CD4-positive, alpha-beta T cell treated with Interferon gamma for 1 hour (primary cell): ENCODE measurements at places on chromosomes 6 and 20.

DNA sequence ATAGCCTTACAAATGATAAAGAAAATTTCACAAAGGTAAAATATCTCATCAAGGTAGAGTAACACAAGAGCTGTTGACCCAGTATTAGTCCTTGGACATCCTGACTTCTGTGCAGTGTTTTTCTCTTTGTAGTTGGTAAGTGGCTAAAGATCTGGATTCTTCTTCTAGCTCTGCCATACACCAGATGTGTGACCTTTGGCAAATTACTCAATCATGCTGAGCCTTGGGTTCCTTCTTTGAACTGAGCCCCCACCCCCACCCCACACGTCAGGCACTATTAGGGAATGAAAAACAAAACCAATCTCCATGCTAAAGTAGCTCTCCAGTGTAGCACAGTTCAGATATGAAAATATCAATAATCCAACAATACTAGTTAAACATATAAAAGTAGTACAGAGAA, 15.1 kb upstream of the TRIM39 start:
- no peak for DNase-seq

GRCh38 chr6:133326584-133326983, 85.4 kb downstream of the EYA4 start:
- no peak for DNase-seq

GRCh38 chr6:45480752-45481415, 103.2 kb upstream of the SUPT3H start:
- no peak for DNase-seq

GRCh38 chr6:162538643-162539064, 188.9 kb downstream of the PRKN start:
- no peak for DNase-seq

- DNase-seq = no peak
Observed at GRCh38 chr6:23656255-23657194, 469.5 kb upstream of the NRSN1 start.

- no peak for DNase-seq
Observed at GRCh38 chr6:79170959-79171358, 63.5 kb downstream of the HMGN3 start.

GRCh38 chr6:167898673-167899311, 72.1 kb downstream of the AFDN start:
- DNase-seq = no peak

- DNase-seq = no peak
Observed at GRCh38 chr20:46214824-46215488, 93.3 kb downstream of the CDH22 start.

GRCh38 chr6:116060572-116061283, at the start of gene FRK:
TSS of gene FRK (minus strand) at chr6:116060891. CDS start at chr6:116060311, 580 bp downstream.
- no peak for DNase-seq

DNA sequence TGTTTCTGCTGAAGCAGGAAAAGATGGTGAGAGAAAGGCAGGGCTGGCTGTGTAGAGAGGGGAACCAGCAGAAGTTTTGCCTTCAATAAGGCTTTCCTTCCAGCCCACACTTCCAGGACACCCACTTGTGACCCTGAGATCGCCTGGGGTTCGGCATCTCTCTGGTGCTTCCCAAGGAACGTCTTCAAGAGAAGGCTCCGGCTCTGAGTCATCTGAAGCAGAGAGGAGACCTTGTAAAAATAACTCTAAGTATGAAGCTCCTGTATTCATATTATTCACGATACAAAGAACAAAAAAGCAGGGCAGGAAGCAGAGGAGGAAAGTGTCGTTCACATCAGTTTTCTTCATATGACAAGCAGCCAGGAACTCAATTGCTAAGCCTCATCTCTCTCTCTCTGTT, 95.4 kb upstream of the MRPS10 start:
- DNase-seq = no peak

DNA sequence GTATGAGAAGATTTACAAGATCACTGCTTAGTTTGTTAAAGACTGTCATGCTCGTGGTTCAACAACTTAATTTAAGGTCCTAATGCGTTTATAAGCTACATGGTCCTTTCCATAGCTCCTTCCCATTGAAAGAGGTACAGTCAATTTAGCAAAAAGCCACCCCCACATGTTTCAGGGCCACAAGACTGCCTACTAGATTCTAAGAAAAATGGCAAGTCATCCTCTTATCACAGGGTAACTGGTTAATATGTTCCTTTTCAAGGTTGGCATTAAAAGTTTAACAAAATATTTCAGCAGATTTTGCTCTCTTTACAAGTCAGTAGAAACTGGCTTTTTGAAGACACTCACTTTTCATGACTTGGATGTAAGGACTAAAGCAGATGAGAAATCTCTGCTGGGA, 15.7 kb downstream of the GSTA3 start:
- no peak for DNase-seq

- DNase-seq = no peak
Observed at GRCh38 chr6:18277237-18278006, 13.1 kb upstream of the DEK start.

- no peak for DNase-seq
Observed at GRCh38 chr20:6583134-6583738, 184.2 kb upstream of the BMP2 start.

DNA sequence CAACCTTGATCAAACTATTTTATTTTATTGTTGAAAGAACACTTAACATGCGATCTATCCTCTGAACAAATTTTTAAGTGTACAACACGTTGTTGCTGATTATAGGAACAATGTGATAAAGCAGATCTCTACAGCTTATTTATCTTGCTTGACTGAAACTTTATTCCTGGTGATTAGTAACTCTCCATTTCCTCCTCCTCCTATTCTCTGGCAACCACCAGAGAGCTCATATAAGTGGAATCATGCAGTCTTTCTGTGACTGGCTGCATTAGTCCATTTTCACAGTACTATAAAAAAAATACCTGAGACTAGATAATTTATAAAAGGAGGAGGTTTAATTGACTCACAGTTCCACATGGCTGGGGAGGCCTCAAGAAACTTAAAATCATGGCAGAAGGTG, 218.1 kb downstream of the LRFN2 start:
- no peak for DNase-seq

DNA sequence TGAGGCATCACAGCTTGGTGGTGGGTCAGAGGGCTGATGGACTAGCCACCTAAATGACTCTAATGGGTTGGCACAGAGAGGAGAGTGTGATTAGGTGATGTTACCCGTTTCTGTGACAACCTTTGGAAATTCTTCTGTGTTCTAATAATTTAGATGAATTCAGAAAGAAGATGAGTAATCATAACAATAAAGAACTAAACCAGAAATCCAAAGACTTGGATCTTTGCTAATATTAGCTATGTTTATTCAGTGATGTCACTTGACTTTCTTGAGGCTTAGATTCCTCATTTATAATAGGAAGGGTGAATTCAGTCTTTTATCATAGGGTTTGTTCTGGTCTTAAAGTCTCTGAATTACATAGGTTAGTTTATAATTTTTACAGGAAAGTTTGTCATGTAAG, 19.9 kb downstream of the CRYBG1 start:
- no peak for DNase-seq

GRCh38 chr20:56352345-56353055, 6.3 kb upstream of the FAM210B start:
- no peak for DNase-seq

DNA sequence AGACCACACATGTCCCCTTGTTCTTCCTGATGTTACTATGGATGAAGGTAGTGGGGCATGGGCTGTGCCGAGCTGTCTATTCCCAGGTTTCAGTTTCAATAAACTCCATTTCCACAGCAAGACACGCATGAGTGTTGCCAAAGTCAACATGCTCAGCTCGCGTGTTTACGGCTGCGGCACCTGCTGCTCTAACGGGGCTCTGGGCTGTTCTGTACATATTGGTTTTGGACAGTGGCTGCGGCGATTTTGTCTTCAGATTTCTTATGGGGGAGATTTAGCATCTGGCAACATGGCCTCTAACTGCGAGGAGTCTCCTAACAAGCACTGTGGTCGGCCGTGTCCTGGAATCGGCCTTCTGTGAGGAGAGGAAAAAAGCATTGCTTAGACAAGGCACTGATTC, 58.6 kb downstream of the TMEM242 start:
- DNase-seq = no peak

GRCh38 chr20:41512624-41513023, 105.6 kb downstream of the CHD6 start:
- no peak for DNase-seq

- DNase-seq = no peak
Observed at GRCh38 chr6:169227116-169227515, 26.5 kb downstream of the THBS2 start.

DNA sequence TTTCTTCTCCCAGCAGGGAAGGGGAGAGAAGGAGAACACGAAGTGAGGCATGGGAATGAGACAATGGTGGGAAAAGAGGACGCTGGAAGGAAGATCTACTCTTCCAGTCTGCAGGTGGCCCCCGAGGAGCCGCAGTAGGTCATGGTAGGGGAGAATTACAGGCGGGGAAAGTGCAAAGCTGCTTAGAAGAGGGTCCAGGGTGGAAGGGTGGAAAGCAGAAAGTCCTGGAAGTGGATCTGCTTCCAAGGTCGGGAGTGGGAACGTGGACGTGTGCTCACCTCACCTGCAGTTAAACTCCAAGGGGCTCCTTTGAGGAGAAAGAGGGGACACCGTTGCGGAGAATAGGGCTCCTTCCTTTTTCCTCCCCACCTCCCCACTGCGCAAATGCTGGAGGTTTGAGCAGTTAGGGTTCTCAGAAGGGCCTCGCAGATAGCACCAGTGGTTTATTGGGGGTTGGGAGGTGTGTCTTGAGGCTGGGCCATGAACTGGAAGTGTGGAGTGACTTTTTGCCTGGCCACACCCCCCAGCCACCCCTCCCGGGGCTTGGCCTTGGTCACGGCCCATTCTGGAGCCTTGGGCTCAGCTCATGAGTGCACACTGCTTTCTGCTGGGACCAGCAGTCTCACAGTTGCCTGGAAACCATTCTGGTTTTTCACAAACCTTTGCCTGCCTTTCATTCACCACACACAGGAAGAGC, 100.4 kb upstream of the MLN start:
- peak; percentile 78 for DNase-seq

GRCh38 chr6:165536911-165537310, 126.1 kb downstream of the PDE10A start:
- DNase-seq = no peak

DNA sequence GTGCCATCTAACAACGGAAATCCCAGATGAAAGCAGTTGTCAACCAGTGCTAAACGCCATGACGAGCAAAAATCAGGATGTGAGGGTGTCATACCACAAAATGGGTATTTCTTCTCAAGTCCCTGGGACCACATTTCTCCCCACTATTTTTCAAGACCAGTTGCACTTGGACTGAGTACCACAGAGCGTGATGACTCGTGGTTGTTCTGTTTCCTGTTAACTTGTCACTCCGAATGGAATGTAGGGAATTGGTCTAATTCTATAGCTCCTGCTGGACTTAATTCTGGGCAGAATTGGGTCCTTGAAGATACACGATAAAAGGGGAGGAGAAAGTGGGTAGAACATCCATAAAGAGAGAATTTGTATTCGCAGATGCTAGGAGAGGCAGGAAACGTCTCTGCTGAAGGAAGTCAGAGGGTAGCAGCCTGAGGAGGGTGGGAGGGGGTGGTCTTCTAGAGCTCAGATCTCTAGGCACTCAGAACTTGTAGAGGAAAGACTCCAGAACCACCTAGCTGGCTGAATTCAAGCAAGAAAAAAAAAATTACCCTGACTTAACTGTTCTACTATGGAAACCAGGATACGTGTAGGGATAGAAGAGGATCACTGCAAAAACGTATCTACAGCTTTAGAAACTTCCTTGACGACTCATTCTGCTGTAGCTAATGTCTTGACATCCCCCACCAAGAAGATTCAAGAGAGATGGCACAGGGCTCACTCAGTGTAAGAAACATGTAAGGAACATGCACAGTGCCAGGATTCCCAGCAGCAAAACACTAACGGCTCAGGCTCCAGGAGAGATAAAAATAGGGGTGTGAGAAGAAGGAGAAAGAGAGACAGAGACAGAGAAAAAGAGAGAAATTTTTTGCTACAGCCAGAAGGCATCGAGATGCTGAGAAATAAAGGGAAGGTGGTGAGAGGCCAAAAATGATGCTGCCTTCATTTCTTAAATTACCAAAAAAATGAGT, 494.7 kb downstream of the CD83 start:
- DNase-seq = no peak

- DNase-seq = no peak
Observed at GRCh38 chr20:35017099-35017835, 61.6 kb downstream of the MYH7B start.

DNA sequence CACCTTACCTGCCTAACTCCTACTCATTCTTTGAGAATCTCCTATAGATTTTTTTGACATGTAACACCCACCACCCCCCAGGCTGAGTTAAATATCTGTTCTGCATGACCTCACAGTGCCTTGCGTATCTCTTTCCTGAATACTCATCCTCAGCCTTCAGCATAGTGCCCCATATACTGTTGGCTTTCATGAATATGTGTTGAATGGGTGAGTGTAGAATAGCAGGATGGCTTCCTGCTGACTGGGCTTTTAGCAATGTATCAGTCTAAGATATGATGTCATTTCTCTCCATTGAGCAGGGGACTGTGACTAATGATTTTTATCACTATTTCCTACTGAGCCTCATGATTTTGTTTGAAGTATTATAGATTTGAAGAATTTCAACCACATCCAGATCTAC, 361.6 kb upstream of the MARCKS start:
- DNase-seq = no peak

- DNase-seq = no peak
Observed at GRCh38 chr6:147065786-147066185, 138.4 kb upstream of the STXBP5 start.

- no peak for DNase-seq
Observed at GRCh38 chr20:47653869-47654268, 131.4 kb downstream of the SULF2 start.

DNA sequence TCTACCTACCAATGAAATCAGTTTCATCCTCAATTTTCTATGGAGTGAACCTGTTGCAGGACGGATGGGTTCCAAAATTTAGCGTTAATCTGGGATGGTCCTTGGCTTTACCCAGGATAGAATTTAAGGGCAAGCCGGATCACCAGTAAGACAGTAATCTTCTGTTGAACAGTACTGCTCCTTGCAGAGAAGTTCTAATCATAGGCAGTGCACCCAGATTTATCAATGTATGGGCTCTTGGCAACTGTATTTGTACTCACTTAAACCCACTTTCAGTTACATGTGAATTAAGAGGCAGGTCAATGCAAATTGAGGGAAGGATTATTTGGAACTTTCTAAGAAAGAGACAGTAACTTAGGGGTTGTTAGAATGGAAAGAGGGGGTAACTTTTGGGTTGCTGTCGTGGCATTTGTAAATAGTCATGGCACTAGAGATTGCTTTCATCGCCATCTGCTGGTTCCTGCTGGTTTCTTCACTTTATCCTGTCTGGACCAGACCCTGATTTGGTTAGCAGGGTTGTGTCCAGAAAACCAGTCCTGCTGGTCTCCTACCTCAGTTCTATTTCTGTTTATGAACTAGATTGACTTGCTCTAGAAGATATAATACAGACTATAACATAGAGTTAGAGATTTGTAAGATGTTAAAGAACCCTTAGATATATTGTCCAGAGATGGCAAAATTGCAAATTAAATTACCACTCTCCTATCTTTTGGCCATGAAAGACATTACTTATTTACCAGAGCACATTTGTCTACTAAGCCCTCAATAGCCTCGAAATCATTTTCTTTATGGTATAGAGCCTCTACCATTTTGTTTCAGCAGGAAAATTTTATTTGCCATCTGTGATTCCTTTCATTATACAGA, 646.3 kb downstream of the UTRN start:
- no peak for DNase-seq
